Karpas-422 (cell line): ENCODE measurements at places on chromosomes 3 and 15.

DNA sequence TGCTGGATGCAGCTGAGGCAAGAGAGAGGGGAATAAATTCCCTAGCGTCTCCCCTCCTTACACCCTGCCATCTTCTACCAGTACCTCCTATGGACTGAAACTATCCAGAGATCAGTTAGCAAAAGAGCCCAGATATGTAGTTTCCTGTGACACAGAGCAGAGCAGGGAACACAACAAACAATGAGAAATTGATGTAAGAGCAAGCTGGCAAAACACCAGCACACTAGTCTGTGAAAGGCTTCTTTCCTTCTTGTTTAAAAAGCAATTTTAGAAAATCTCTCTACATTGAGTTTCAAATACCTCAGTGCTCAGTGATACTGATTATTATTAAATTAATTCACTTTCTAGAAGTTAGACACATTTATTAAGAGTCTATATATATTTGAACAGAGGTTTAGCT is 215.6 kb upstream of the AZI2 start:
- H3K4me3 ChIP-seq = no peak overlapping the region
- H3K27ac ChIP-seq = no peak overlapping the region
- no peaks in the 10 kb centered on the region for H3K36me3 ChIP-seq
- H3K27me3 ChIP-seq = no peaks in the 10 kb centered on the region
- no peaks in the 10 kb centered on the region for H3K4me1 ChIP-seq

- DNase-seq = no peak
- H3K27me3 ChIP-seq = no peaks in the 10 kb centered on the region
- H3K4me1 ChIP-seq = 0 out of 2 replicates have a peak, but pooled peaks cover 2% of the 10 kb centered on the region
- no peak overlapping the region for H3K4me3 ChIP-seq
Observed at GRCh38 chr15:40420793-40421192, 15.2 kb downstream of the IVD start.

DNA sequence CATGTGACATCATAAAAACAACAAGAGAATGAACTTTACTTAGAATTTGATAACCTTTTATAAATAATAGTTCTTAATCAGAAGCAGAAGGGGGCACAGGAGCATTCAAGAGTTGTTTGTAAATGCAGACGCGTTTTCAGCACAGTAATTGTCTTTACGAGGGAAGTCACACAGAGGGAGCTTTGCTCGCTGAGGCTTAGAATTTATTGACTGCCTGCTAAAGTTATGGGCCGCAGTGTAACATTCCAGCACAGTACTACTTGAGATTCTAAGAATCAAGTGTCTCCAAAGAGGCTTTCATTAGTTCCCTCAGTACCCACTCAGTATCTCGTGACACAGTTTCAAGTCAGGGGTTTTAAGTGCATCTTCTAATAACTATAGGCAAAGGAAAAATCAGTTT is 288.7 kb downstream of the NR2F2 start:
- H3K4me3 ChIP-seq = no peak overlapping the region
- no peak overlapping the region for H3K27ac ChIP-seq
- H3K4me1 ChIP-seq = no peaks in the 10 kb centered on the region
- no peak for DNase-seq
- no peaks in the 10 kb centered on the region for H3K27me3 ChIP-seq

DNA sequence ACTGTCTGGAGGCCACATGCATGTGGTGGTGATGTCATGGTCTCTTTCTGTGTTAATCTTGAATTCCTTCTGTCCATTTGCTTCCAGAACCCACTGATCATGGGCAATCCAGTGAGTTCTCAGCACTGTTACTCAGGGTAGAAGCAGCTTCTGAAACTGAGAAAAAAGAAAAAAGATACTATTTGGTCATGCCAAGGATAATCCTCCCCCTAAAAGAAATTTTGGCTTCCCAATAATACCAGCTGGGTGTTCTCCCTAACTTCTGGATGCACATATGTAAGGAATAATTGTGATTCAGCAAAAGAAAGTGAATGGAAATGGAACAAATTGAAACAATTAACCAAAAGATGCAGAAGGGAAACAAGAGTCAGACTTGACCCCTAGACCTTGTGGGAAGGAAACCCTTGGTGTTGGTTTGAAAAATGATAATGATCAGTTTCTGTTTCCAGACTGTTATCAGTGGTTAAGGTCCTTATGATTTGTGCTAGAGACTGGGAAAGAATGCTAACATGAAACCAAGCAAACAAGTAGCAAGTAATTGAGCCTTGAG is 92.3 kb downstream of the RBMS3 start:
- H3K27me3 ChIP-seq = no peaks in the 10 kb centered on the region
- DNase-seq = no peak
- no peaks in the 10 kb centered on the region for H3K4me1 ChIP-seq
- H3K4me3 ChIP-seq = no peak overlapping the region
- no peaks in the 10 kb centered on the region for H3K36me3 ChIP-seq

DNA sequence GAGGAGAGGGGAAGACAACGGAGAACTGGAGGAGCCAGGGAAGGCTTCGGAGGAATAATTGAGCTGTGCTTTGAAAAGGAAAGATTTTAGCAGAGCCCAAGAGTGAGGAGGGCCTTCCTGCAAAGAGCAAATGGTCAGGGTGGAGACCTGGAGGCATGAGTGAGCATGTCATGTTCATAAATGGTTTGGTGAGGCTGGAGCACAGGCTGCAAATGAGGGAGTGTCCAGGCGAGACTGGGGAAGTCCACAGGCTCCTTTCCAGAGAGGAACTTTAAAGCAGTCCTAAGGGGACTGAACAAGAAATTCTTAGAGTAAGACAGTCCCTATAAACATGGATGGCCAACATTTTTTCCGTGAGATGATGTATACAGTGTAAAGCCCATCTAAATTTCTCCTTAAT is 108.8 kb downstream of the THSD4 start:
- no peaks in the 10 kb centered on the region for H3K4me1 ChIP-seq
- no peak overlapping the region for H3K4me3 ChIP-seq
- H3K36me3 ChIP-seq = no peaks in the 10 kb centered on the region
- no peak for DNase-seq

DNA sequence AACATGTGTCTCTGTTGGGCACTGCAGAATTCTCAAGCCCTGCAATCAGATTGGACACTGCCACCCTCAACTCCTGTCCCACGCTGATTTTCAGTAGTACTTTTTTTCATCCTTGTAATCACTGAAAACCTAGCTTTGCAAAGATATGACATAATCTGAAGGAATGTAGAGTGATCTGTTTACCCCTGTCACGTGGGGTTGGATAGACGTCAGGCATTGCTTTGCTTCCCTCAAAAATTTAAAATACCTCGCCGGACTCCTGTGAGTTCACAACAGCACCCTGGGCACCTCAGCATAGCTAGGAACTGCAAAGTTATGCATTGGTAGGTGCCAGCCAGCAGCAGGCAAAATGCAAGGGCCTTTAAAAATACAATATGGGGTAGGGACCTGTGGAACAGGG is 71.1 kb upstream of the OXTR start:
- H3K27me3 ChIP-seq = no peaks in the 10 kb centered on the region
- no peak overlapping the region for H3K4me3 ChIP-seq
- H3K27ac ChIP-seq = no peak overlapping the region
- no peaks in the 10 kb centered on the region for H3K36me3 ChIP-seq

- DNase-seq = no peak
- H3K4me1 ChIP-seq = no peaks in the 10 kb centered on the region
- no peak overlapping the region for H3K4me3 ChIP-seq
- H3K27me3 ChIP-seq = no peaks in the 10 kb centered on the region
- no peaks in the 10 kb centered on the region for H3K36me3 ChIP-seq
- H3K27ac ChIP-seq = no peak overlapping the region
Observed at GRCh38 chr3:66023738-66024385, 14.9 kb downstream of the MAGI1 start.

DNA sequence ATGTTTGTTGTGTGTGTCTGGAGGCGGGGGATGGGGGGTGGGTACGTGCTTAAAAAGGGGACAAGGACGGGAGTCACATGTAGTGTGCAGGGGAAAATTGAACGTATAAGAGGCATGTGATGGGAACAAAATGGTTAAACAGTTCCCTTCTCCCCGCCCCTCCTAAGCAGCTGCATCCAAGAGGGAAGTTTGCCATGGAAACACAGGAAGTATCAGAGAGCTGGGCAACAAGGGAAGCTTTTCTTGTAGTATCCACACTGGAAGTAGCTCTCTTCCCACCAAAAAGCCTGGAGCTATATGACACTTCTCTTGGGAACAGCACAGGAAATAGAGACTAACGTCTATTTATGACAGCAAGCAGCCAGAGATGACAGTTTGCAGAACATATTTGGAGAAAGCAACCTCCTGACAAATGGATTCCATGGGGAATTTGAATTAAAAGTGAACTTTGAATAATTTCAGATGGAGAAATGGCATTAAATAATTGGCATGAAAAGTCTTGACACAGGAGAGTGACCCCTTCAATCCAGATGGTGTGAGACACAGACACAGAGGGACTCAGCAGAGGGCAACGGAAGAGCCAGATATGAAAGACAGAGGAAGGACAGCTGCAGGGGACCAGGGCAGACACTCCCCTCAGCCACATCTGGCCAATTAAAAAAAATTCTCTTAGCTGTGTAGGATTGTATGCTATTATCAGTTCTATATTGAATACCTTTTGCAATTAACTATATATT is 294.2 kb upstream of the TBL1XR1 start:
- H3K27me3 ChIP-seq = no peaks in the 10 kb centered on the region
- no peaks in the 10 kb centered on the region for H3K36me3 ChIP-seq
- no peak overlapping the region for H3K4me3 ChIP-seq
- no peak overlapping the region for H3K27ac ChIP-seq

GRCh38 chr3:105503191-105503593 is 136.5 kb downstream of the ALCAM start:
- no peaks in the 10 kb centered on the region for H3K27me3 ChIP-seq
- H3K27ac ChIP-seq = no peak overlapping the region
- H3K4me3 ChIP-seq = no peak overlapping the region
- no peaks in the 10 kb centered on the region for H3K36me3 ChIP-seq

- no peak for DNase-seq
- H3K36me3 ChIP-seq = no peaks in the 10 kb centered on the region
- H3K4me3 ChIP-seq = no peak overlapping the region
- no peaks in the 10 kb centered on the region for H3K4me1 ChIP-seq
Observed at GRCh38 chr15:57680021-57680420, 26.5 kb upstream of the POLR2M start.

- no peaks in the 10 kb centered on the region for H3K4me1 ChIP-seq
- H3K27me3 ChIP-seq = no peaks in the 10 kb centered on the region
- H3K36me3 ChIP-seq = no peaks in the 10 kb centered on the region
- no peak overlapping the region for H3K27ac ChIP-seq
Observed at GRCh38 chr3:140093742-140094141, 158.8 kb downstream of the CLSTN2 start.

GRCh38 chr15:35723852-35724251 is 177.9 kb upstream of the DPH6 start:
- no peak for DNase-seq
- no peaks in the 10 kb centered on the region for H3K36me3 ChIP-seq

DNA sequence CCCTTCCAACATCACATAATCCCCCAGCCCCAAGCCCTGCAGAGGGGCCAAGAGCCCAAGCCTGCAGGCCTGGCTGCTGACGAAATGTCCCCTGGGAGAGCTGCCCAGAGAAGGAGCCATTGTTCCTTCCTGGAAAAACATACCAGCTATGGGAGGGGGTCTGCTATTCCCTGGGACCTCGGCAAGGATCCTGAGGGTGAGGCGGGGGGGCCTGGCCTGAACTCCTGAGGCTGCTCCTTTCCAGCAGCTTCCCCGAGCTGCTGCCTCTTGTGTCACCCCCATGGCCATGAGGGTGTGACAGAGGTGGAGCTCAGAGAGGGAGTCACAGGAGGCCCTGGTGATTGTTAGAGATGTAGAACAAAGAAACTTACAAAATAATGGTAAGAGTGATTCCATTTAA is 12.9 kb downstream of the LOXL1 start:
- no peaks in the 10 kb centered on the region for H3K4me1 ChIP-seq
- H3K27me3 ChIP-seq = no peaks in the 10 kb centered on the region

- no peak overlapping the region for H3K27ac ChIP-seq
- DNase-seq = no peak
- H3K4me1 ChIP-seq = peaks cover 15% of the 10 kb centered on the region
- H3K4me3 ChIP-seq = no peak overlapping the region
- no peaks in the 10 kb centered on the region for H3K36me3 ChIP-seq
- no peaks in the 10 kb centered on the region for H3K27me3 ChIP-seq
Observed at GRCh38 chr15:84983294-84983693, 1.6 kb downstream of the PDE8A start.

DNA sequence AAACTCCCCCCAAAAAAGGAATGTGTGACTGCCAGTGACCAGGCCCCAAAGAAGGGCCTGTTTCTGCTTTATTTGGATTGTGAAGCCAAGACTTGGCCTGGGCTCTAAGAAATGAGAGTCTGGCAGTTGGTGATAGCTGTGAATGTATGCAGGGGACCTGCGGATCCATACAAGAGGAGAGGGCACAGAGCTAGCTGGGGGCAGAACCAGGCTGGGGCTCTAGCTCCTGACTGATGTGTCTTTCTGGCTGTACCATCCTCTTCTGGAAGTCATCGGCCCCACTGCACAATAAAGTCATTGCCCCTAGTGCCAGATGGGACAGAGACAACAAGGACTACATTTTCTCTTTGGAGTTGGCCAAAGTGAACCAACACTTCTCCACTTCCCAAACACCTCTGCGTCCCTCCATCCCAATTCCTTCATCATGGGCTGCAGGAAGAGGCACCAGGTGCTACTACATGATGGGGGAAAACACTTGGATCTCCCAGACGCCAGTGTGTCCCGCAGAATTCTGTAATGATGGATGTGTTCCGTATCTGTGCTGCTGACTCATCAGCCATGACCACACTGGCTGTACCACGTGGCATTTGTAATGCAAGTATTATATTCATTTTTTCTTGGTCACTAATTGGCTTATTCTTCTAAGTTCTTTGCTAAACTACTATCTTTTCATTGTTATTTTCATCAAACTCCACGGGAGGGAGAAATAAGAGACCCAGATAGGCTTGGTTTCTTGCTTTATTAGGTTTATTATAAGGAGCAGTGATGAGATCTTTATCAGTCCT is 1.7 kb upstream of the PLA2G4F start:
- peaks cover 14% of the 10 kb centered on the region; the same call in 1 of the 2 replicates for H3K36me3 ChIP-seq
- H3K4me1 ChIP-seq = no peaks in the 10 kb centered on the region
- DNase-seq = no peak
- H3K27ac ChIP-seq = no peak overlapping the region
- H3K27me3 ChIP-seq = no peaks in the 10 kb centered on the region

DNA sequence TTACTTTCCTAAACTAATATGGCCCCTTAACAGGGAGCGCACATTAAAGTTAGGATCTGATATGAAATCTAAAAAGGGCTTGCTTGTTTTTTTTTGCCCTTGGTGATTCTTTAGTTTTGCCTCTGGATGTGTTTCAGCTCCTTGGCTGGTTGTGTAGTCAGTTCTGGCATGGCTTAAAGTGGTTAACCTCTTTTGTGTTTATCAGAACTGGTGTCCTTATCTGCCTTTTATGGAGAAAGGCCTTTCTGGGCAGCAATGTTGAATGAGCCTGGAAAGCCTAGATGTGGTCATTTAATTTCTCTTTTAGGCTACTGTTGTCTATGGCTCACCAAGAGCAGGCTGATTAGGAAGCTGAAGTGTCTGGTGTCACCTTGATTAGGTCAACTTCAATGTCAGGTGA is 254.5 kb upstream of the ROPN1 start:
- H3K27me3 ChIP-seq = no peaks in the 10 kb centered on the region
- DNase-seq = no peak
- no peaks in the 10 kb centered on the region for H3K36me3 ChIP-seq
- no peaks in the 10 kb centered on the region for H3K4me1 ChIP-seq
- H3K4me3 ChIP-seq = no peak overlapping the region
